ENCODE measurements at places on chromosomes 7 and 10. TPM values are rescaled to one million over a fixed set of nuclear protein-coding genes. Genes with fewer than 3 reads are reported as not detected.

The HOXA3 gene
- not detected for total RNA-seq

The BCCIP gene
- 56.4 TPM for total RNA-seq

The TRPV5 gene
- not detected for total RNA-seq

The ADIRF gene
- not detected for total RNA-seq

The VIM gene
- total RNA-seq: 2,904 TPM

The ADAMTS14 gene
- not detected for total RNA-seq

The IL6 gene
- 0.92 TPM for total RNA-seq

The MICU1 gene
- 28.7 TPM for total RNA-seq

GRCh38 chr7:120273476-120273975, 551 bp downstream of the KCND2 start:
- no peak overlapping the region for H3K27ac ChIP-seq
- peak overlapping the region; percentile 72 for H3K4me3 ChIP-seq
- peaks cover 10% of the 10 kb centered on the region for H3K4me1 ChIP-seq
- H3K36me3 ChIP-seq: no peaks in the 10 kb centered on the region

DNA sequence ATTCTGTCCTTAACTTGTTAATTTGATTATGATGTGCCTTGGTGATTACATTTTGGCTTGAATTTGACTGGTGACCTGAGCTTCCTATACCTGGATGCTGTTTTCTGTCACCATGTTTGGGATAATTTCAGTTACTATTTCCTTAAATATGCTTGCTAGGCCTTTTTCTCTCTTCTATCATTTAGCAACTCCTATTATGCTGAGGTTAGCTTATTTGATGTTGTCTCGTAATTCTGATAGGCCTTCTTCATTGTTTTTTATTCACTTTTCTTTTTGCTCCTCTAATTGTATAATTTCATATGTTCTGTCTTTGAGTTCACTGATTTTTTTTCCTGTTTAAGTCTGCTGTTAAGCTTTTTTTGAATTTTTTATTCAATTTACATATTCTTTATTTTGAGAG, 184.9 kb downstream of the ITGB1 start:
- H3K4me1 ChIP-seq: no peaks in the 10 kb centered on the region
- H3K27ac ChIP-seq: no peak overlapping the region
- H3K27me3 ChIP-seq: no peaks in the 10 kb centered on the region

- no peaks in the 10 kb centered on the region for H3K36me3 ChIP-seq
- DNase-seq: peak; percentile 74
- no peak overlapping the region for H3K27ac ChIP-seq
- peaks cover 14% of the 10 kb centered on the region for H3K4me1 ChIP-seq
Measured at GRCh38 chr10:62610649-62611229, 193.8 kb upstream of the ADO start.

DNA sequence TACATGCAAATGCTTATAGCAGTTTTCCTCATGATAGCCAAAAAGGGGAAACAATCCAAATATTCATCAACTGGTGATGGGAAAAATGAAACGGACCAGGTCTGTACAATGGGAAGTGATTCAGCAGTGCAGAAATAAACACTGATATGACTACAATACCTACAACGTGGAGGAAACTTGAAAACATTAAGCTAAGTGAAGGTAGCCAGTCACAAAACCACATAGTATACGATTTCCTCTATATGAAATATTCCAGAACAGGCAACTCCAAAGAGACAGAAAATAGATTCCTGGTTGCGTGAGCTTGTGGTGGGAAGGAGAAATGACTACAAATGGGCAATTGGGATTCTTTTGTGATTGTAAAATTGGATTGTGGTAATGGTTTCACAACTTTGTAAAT, 263.1 kb upstream of the PITRM1 start:
- peaks cover 3% of the 10 kb centered on the region for H3K4me1 ChIP-seq
- DNase-seq: no peak
- H3K27ac ChIP-seq: no peak overlapping the region
- peaks cover 6% of the 10 kb centered on the region for H3K36me3 ChIP-seq

GRCh38 chr10:65355141-65355680, 1570.6 kb upstream of the LRRTM3 start:
- H3K36me3 ChIP-seq: no peaks in the 10 kb centered on the region
- DNase-seq: no peak

GRCh38 chr10:63227207-63227895, 94.2 kb downstream of the NRBF2 start:
- no peak overlapping the region for H3K4me3 ChIP-seq
- DNase-seq: no peak
- H3K4me1 ChIP-seq: peaks cover 46% of the 10 kb centered on the region
- H3K27ac ChIP-seq: peak overlapping the region; percentile 89

- DNase-seq: no peak
- H3K4me1 ChIP-seq: no peaks in the 10 kb centered on the region
- no peaks in the 10 kb centered on the region for H3K36me3 ChIP-seq
- no peak overlapping the region for H3K4me3 ChIP-seq
- H3K27ac ChIP-seq: no peak overlapping the region
Measured at GRCh38 chr10:69960606-69960987, 92.0 kb upstream of the MACROH2A2 start.

GRCh38 chr7:130418306-130418705, 22.5 kb downstream of the CEP41 start:
- no peak overlapping the region for H3K27ac ChIP-seq
- no peaks in the 10 kb centered on the region for H3K27me3 ChIP-seq
- peaks cover 75% of the 10 kb centered on the region for H3K4me1 ChIP-seq
- no peak for DNase-seq

- no peaks in the 10 kb centered on the region for H3K27me3 ChIP-seq
- no peak overlapping the region for H3K4me3 ChIP-seq
- H3K27ac ChIP-seq: no peak overlapping the region
- peak; percentile 81 for DNase-seq
Measured at GRCh38 chr10:88385601-88386203, 197.4 kb downstream of the RNLS start.

- H3K36me3 ChIP-seq: no peaks in the 10 kb centered on the region
- peaks cover 17% of the 10 kb centered on the region for H3K27me3 ChIP-seq
- no peak overlapping the region for H3K27ac ChIP-seq
- H3K4me3 ChIP-seq: no peak overlapping the region
Measured at GRCh38 chr7:110454713-110455112, 636.2 kb upstream of the LRRN3 start.

- H3K4me1 ChIP-seq: peaks cover 39% of the 10 kb centered on the region
- no peak for DNase-seq
- peaks cover 15% of the 10 kb centered on the region for H3K36me3 ChIP-seq
- H3K27ac ChIP-seq: peak overlapping the region; percentile 81
Measured at GRCh38 chr10:45432700-45433472, 58.9 kb downstream of the ALOX5 start.

DNA sequence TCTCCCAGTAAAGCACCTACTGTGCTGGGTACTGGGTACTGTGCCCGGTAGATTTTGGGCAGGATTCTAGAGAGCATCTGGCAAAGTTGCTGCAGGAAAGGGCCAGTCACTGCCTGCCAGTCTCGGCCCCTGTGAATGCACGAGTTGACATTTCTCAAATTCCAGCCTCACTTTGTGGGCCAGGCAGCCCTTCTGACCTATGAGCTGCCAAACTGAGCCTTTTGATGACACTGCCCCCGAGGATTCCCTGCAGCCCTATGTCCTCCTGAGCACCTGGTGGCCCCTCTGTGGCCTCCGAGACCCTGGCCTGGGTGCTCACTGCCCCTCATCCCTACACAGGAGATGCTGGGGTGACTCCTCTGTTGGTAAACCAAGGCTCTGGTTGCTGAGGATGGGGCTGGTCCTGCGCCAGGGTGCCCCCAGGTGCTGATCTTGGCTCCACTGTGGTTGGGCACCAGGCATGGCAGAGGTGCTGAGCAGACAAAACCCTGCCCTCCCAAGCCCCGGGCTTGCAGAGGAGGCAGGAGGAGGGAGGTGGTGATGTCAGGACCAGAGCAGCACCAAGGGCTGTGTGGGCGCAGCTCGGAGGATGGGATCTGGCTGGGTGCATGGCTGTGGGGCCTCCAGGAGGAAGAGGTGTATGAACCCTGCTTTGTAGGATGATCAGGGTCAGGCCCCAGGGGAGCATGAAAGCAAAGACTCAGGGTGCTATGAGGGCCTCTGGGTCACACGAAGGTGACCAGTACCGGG, 16.2 kb downstream of the LHPP start:
- no peak overlapping the region for H3K27ac ChIP-seq
- H3K4me1 ChIP-seq: peaks cover 2% of the 10 kb centered on the region
- no peaks in the 10 kb centered on the region for H3K27me3 ChIP-seq
- DNase-seq: no peak
- no peak overlapping the region for H3K4me3 ChIP-seq

Measured in activated CD4-positive, alpha-beta T cell treated with anti-CD3 and anti-CD28 coated beads, Interleukin-2, amount 10 ng/mL, durations not matched to agents 7 days and 5 days (primary cell).